Caudate nucleus (tissue), 63 donors: ENCODE measurements at places on chromosomes 6 and 20.

DNA sequence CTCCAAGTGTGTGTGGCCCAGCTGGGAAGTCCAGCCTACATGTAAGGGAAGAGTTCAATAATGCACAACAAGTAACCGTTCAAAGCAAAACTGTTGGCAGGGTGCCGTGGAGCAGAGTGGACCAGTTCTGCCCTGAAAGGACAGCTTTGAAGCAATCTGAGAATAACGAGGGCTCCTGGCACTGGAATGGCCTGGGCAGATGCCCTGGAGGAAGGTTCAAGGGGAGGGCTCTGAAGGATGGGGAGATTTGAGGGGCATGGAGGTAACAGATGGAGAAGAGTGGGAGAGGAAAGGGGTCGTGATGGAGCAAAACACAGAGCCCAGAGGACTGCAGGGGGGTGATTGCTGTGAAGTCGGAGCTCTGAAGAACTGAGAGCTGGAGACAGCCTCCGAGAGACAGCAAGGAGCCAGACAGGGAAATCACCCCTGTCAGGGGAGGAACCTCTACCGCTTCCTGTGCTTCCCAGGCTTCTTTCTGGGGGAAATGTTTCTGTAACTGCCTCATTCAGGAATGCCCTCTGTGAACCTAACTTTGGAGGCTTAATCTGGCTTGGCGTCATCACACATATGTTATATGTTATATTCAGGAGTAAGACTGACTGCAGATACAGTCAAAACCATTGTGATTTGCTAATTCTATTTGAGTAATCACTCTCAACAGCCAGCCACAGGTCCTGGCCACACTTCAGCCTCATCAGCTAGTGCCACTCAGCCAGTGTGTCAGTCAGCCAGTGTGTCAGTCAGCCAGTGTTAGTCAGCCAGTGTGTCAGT lies 41.2 kb downstream of the ZC3H12D start:
- no peak for DNase-seq

DNA sequence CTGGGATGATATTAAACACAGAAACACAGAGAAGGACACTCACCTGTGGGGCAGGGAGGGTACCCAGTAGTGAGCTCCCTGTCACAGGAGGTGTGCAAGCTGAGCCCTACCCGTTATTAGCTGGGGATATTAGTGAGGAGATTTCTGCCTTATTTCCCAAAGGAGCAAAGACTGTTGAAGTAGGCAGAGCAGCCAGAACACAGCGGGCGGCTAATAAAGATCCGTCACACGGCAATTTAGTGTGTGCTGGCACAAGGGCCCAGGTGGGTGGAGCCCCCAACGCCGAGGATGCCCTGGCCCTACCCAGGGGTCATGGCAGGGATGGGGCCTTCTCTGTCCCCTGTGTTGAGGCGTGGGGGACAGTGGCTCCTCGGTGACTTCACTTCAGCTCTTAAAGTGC lies 8.3 kb downstream of the VSTM2L start:
- DNase-seq = no peak

GRCh38 chr20:64216036-64216435 lies 39.5 kb upstream of the PCMTD2 start:
- no peak for DNase-seq

GRCh38 chr6:132096245-132096644 lies 145.1 kb upstream of the CCN2 start:
- DNase-seq = no peak

GRCh38 chr6:53066077-53066417 lies 843 bp downstream of the FBXO9 start:
- peak; percentile 15 for DNase-seq

GRCh38 chr20:33693741-33694638 lies 7.8 kb upstream of the E2F1 start:
- DNase-seq = peak; percentile 81

DNA sequence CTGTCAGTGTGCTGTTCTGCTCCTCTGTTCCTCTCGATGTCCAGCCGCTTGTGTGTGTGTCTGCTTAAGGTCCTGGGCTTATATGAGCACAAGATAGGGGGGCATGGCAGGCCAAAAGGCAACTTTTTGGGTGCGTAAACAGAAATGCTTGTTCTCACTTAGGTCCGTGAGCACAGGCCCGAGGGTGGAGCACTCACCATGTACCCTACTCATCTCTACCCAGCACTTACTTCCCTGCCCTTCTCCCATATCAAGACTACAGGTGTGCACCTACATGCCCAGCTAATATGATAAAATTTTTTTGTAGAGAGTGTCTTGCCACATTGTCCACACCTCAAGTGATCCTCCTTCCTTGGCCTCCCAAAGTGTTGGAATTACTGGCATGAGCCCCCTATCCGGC lies 34.3 kb downstream of the NCOA3 start:
- DNase-seq = no peak

DNA sequence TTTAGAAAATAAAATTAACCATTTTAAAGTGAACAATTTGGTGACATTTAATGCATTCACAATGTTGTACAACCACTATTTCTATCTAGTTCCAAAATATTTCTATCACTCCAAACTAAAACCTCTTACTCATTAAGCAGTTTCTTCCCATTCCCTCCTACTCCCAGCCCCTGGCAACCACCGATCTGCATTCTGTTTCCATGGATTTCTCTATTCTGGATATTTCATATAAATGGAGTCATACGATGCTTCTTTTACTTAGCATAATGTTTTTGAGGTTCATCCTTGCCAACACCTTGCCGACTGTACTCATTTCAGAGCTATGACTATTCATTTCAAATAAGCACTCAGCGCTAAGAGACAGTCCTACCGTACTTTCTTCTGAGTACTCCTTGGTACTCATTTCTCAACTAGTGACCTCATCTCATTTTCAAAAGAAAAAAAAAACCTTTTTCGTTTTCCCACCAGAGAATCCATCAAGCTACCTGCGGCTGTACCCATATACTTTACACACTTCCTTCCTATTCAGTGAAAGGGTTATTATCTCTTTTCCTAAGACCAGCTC lies 259.2 kb downstream of the UTRN start:
- DNase-seq = no peak

DNA sequence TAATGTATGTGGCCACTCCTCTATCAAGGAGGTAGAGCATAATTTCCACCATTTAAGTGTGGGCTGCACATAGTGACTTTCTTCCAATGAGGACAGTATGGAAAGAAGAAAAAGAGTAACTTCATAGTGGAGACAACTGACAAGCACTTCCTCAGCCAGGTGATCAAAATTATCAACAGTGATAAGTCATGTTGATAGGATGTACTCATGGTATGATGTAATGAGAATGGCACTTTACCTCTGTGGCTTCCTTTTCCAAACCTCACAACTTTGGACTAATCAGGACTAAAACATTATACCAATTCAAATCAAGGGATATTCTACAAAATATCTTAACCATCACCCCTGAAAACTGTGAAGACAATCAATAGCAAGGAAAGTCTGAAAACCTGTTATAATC lies 302.3 kb upstream of the CITED2 start:
- no peak for DNase-seq

GRCh38 chr20:61082720-61083119 lies 169.3 kb upstream of the CDH4 start:
- DNase-seq = no peak

GRCh38 chr20:48802216-48802615 lies 25.6 kb downstream of the PREX1 start:
- no peak for DNase-seq

- no peak for DNase-seq
These were observed 45.1 kb downstream of the NOL4L start for GRCh38 chr20:32539817-32540675.

DNA sequence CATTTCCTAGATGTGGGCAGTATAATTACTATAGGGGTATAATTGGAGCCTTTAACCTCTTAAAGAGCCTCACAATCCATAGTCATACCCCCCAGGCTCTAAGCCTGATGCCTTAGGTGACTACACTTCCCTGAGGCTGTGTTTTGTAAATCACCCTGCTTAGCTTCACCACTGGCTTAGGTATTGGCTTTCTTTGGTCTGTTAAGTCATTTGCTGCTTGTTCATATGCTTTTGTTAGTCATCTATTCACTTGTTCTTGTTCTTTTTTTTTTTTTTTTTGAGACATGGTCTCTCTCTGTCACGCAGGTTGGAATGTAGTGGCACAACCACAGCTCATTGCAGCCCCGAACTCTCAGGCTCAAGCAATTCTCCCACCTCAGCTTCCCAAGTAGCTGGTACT lies 26.7 kb downstream of the KAT14 start:
- no peak for DNase-seq

GRCh38 chr6:135902756-135903331 lies 51.3 kb downstream of the PDE7B start:
- DNase-seq = no peak

DNA sequence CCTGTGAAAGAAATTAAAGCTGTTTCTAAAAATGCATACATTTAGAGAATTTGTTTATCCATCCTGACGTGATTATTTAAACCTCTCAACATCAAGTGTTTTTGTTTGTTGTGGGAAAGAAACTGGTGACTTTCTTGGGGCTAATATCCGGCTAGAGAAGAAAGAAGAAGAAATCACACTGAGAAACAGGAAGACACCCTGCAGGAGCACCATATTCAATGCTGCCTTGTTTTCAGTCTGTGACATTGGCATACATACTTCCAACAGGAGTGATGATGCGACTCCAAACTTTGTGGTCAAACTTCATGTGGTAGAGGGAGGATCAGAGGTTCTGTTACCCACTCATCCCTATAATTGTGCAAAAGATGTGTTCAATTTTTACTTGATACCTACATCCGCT lies 997.6 kb upstream of the CITED2 start:
- no peak for DNase-seq

DNA sequence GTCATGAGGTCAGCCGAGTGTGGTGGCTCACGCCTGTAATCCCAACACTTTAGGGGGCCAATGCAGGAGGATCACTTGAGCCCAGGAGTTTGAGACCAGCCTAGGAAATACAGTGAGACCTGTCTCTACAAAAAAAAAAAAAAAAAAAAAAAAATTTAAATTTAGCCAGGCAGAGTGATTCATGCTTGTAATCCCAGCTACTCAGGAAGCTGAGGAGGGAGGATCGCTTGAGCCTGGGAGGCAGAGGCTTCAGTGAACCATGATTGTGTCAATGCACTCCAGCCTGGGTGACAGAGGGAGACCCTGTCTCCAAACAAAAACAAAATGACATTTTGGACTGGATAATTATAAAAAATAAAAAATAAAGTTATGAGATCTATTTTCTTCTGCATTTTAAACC lies 56.2 kb downstream of the ADGRF1 start:
- DNase-seq = no peak

DNA sequence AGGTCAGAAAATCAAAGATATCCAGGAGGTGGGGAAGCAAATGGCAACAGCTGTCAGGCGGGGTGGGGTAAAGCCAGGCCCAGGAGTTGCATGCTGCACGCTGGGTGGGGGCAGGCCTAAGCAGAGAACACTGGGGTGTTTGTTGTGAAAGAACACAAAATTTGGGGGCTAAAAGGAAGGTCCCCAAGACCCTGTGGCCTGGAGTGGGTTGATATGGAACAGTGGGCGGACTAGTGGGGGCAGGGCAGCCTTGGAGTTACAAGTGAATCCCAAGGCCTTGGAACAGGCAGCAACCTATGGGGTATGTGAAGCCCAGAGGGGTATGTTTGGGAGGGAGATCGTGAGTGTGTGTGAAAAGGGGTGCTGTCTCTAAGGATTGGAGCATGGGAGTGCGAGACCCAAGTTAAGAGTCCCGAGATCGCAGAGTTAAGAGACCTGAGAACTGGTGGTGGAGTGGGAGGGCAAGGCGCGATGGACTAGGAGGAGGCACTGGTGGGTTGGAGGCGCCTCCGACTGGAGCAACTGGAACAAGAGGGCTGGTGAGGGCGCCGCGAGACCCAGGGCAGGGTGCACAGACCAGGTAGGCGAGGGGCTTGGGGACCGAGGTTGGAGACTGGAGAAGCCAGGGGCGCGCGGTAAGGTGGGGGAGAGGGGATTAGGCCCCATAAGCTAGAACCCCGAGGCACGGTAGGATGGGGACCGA lies 658 bp downstream of the CUL7 start:
- DNase-seq = no peak

DNA sequence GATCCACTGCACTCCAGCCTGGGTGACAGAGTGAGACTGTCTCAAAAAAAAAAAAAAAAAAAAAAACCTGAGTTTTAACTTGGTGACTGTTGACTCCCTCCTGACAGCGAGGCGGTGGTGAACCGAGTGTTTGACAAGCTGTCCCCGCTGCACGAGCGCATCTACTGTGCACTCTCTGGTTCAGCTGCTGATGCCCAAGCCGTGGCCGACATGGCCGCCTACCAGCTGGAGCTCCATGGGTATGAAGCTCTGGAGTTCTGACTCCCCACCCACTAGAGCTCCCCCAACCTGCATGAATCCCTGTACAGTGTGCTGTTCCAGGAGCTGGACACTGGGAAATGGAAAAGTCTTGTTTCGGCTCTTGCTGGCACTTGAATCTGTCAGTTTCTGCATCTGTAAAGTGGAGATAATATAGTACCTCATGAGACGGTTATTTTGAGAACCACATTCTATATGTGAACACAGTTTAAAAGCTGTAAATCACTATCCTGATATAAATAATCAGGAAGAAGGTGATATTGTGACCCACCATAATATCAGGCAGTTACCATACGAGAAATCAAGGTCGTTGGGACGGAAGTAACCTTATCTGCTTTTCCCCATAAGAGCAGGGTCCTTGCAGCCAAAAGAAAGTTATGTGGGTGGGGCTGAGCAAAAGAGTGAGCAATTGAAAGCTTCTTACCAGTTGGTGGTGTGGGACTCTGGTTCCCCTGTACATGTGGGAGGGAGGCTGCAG lies 3.3 kb downstream of the PSMB9 start:
- DNase-seq = no peak

- DNase-seq = no peak
These were observed 8.0 kb upstream of the STX7 start for GRCh38 chr6:132520953-132521352.

DNA sequence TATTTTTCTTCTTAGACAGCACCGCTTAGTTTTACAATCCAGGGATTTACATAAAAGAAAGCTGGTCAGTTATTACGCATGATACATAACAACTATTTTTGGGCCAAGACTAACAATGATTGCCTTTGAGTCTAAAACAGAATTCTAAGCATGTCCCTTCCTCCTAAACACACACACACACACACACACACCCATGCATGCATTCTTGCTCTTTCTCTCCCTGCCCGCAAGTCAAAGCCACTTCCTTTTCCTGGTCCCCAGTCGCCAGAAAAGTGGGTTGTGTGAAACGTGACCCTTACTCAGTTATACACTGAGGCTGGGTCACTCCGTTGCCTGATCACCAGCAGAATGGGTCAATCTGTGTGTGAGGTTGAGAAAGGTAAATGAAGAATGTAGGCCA lies 31.4 kb downstream of the FYN start:
- DNase-seq = no peak
